ENCODE measurements at places on chromosomes 13 and 19.

- DNase-seq: no peak
Measured at GRCh38 chr19:7926021-7926726, at the start of gene CTXN1. Gene CTXN1, minus strand, starts transcription at chr19:7926135. Its CDS starts 597 bp downstream, at chr19:7925538.

GRCh38 chr19:2866495-2867024 lies 575 bp upstream of the ZNF556 start:
- no peak for DNase-seq

DNA sequence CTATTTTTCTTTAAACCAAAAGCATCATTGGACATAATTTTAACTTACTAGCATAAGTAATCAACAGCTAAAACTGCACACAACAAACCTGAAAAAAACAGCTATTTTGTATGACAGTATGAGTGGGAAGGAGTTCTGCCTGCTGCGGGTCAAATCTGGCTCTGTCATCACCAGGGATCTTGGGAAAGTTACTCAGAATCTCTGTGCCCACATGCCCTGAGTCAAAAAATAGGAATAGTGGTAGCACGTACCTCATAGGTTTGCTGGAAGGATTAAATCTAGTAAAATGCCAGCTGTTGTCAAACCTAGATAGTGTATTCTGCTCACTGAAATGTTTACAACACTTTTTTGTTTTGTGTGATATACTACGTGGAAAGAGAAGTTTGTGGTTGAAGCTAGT lies 1.1 kb downstream of the CLN5 start:
- no peak for DNase-seq

DNA sequence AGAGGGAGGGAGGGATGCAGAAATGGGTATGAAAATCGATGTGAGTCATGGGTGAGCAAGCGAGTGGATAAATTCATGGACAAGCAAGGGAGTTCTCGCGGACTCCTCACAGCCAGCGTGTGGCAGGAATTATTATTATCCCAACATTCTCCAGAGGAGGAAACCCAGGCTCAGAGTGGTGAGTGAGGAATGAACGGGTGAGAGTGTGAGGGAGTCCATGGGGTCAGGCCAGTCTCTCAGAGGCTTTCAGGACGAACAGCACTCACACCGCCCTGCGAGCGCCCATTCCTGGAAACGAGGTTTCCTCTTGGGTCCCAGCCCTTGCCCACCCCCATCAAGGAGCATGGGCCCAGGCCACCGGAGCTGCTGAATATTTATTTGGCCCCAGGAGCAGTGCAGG lies 6.3 kb upstream of the DNAAF3 start:
- no peak for DNase-seq

- no peak for DNase-seq
Measured at GRCh38 chr13:72648513-72649065, 78.8 kb downstream of the MZT1 start.

DNA sequence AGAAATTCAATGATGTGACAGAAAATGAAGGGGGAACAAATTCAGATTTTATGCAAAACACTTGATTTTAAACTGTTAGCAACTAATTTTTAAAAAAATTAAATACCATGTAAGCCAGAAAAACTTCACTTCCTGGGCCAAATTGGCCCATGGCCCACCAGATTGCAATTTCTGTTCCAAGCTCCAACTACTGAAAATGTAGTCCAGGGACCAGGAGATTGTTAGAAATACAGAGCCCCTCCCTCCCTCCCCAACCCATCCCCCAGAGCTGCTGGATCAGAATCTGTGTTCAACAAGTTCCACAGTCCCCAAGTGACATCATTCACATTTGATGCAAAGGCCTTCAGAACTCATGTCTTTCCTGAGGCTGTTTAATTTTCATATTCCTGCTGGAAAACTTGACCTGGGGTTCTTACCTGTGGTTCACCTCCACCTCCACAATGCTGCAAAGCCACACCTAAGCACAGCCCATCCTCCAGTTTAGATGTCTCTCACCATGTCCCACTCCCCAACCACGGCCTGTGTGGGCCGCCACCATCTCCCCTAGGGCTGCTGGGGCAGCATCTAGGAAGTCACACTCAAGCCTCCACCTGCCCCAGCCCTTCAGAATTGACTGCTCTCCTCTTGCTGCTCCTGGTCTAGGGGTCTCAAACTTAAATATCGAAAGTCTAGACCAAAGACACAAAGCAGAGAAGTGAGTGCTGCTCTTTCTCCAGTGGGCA lies 482.0 kb downstream of the UQCRFS1 start:
- no peak for DNase-seq
